Renal cortex interstitium (tissue), 15 donors: ENCODE measurements at places on chromosomes 4 and X.

DNA sequence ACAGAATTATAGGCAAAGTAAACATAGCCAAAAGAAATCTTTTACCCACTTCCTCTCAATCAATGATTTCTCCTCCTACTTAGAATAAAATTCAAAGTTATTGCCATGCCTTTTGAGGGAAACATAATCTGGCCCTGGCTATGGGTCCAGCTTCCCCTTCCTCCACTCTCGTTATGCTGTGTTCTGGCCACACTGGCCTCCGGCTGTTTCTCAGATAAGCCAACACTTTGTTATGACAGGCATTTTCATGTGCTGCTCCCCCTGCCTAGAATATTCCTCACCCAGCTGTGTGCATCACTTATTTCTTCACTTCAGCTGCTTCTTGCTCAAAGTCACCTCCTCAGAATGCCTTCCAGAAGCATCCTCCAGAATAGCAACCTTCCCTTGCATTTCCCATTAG is 386.6 kb upstream of the AADAT start:
- DNase-seq, result no peak

- no peak for DNase-seq
Measured at GRCh38 chrX:18136816-18137215, 83.9 kb downstream of the BEND2 start.

DNA sequence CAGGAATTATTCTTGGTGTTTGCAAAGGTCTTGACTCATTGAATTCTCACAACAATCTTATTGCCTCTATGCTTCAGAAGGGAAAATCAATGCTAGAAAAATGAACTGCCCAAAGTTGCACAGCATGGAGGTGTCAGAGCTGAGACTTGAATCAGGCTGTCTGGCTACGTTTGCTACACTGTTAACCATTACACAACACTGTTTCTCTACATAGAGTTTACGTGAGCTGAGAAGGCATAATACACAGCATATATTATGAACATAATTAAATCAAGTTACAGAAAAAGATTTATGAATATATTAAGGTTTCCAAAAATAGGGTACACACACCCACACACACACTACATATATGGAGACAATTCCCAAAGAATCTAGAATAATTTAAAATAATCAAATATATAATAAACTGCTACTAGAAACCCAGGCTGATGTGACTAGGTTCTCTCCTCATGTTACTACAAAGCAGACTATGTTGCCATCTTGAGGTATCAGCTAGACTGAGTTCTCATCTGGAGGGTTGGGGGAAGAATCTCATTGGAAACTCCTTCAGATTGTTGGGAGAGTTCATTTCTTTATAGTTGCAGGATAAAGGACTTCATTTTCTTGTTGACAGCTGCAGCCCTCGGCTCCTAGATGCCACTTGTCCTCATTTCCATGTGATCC is 1270.5 kb downstream of the ARAP2 start:
- no peak for DNase-seq

DNA sequence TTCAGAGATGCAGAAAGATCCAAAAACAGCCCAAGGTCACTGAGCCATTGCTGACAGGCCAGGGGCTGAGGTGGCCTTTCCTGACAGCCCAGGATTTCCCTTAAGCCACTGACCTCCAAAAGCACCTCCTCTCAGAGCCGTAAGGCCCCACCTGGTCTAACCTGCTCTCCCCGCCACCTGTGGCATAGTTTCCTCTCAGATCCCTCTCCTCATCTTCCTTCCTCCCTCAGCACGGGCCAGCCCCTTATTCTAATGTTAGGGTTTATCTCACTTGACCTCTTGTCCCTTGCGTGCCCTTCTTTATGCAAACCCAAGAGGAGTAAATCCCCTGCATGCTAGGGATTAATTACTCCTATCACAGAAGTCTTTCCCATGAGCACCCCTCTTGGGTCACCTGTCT is 113.0 kb downstream of the RBM47 start:
- no peak for DNase-seq

DNA sequence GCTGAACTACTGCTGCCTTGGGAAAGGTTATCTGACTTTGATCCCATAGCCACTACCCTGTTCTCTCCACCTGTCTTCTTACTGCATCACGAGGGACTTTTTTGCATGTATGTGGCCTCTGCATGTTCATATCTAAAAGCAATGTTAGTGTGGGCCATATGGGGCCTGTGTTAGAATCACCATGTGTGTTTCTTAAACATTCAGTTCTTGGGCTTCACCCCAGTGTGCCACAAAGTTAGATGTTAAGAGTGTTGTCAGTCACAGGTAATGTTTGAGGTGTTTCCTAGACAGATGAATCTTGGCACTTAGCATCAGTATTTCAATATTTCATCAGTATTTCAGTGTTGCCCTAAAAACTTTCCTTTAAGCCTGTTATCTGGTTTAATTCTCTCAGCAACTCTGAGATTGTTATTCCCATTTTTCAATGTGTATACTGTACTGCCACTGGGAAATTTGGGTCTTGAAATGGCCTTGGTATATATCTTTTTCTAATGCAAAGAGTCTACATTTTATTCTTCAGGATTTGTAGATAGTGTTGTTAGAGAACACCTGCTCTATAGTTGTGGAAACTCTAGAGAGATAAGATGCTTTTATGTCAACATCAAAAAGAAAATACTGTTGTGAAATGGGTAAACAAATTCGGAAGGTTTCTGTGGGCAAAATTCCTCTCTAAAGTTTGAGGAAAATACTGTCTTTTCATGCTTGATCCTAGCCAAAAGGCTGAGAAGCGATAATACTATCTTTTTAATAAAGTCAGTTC is 259.7 kb downstream of the BMPR1B start:
- DNase-seq, result no peak

GRCh38 chr4:140098455-140099160 is 55.4 kb downstream of the MAML3 start:
- no peak for DNase-seq

GRCh38 chrX:96909291-96909690 is 25.6 kb downstream of the RPA4 start:
- DNase-seq, result no peak

GRCh38 chrX:12138361-12139313 is at the start of gene FRMPD4:
FRMPD4 (plus strand) TSS chrX:12138473; CDS start chrX:12138972, 499 bp downstream.
- no peak for DNase-seq

DNA sequence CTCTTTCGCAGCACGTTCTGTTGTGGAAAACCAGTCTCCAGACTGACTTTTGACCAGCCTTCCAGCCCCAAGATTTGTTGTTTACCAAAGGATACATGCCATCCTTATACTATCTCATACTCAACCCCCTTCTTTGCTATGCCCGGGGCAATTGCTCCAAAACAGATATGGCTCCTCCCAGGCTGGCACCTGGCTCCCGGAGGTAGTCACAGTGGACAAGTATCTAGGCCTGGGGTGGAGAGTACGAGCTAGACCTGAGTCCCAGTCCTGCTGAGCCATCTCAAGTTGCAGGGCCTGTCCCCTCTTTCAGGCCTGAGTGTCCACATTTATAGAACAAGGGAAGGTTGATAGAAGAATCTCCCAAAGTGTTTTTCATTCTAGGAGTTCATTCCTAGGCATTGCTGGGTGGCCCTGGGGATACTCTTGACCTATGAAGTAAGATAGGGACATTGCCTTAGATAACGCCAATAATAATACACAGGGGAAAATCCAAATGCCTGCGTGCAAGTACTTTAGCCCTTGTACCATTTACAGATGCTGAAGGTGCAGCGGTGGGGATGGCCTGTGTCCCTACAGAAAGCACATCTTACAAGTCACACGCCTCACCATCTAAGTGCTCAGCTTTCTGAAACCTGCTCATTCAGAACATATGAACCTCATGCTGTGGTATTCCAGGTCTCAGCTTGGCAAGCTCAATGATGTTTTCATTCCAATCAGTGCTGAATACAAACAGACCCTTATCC is 136.7 kb upstream of the MAMLD1 start:
- no peak for DNase-seq

DNA sequence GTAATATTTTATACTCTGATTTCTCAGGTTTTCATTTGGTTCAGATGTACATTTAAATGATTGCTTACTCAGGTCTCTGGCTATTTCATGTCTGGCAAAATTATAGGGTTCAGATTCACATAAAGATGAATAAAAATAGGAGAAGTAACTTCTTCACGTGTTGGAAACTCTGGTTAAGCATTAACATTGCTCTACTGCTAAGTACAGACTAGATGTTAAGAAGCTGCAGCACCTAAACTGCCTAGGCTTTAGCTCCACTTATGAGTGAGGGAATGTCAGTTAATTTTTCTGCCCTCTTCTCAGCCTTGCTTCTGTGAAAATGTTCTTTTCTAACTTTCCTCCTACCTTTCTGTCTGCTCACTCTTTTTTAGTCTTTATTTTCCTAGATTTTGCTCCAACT is 361.2 kb downstream of the ARAP2 start:
- DNase-seq, result no peak

GRCh38 chrX:19902110-19902509 is 14.7 kb upstream of the SH3KBP1 start:
- DNase-seq, result no peak

- no peak for DNase-seq
Measured at GRCh38 chrX:31508338-31508737, 436.5 kb upstream of the FTHL17 start.
